Psoas muscle (tissue), 8 donors: ENCODE measurements at places on chromosomes 5 and 9.

- DNase-seq = no peak
These were observed 49.8 kb downstream of the PRRT1B start for GRCh38 chr9:131594906-131595665.

- DNase-seq = no peak
These were observed 88.2 kb downstream of the PTPN3 start for GRCh38 chr9:109409773-109410397.

GRCh38 chr5:1963941-1964451 is 81.3 kb upstream of the IRX4 start:
- no peak for DNase-seq

- DNase-seq = no peak
These were observed 47.4 kb downstream of the P4HA2 start for GRCh38 chr5:132180134-132180745.

DNA sequence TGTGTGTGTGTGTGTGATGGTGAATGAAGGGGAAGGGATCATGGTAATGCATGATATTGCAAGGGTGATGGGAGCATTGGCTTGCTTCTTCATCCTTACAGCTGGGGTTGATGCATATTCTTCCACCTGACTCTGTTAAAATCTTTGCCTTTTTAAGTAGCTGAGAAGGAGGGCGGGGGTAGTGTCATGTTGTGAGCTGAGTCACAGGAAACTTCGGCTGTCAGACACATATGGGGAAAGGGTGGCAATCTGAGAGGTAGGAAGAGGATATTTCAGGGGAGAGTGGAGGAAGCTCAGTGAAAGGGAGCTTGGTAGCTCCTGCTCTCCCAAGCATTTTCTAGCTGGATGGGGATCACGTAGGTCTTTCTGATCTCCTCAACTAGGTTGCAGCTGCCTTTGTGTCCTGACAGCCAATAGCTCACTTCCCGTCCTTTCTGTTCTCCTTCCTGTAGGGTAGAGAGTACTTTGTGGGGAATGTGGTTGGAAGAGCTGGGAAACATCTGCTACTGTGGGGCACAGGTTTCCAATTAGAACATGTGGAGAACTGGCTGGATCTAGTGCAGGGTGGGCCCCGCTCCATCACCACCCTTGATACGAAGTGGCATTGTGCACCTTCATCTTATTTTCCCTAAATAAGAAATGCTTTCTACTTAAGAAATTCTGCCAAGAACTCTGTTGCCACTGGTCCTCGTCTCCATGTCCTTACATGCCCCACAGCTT is 18.1 kb upstream of the CLK4 start:
- DNase-seq = no peak

- no peak for DNase-seq
These were observed 45.6 kb downstream of the FOXI1 start for GRCh38 chr5:170151097-170151831.

GRCh38 chr9:136759001-136759400 is 958 bp upstream of the LCN8 start:
- peak; percentile 21 for DNase-seq

- no peak for DNase-seq
These were observed 65.9 kb downstream of the CRB2 start for GRCh38 chr9:123421801-123422455.
